SK-MEL-5 (cell line): ENCODE measurements at places on chromosomes 3 and 15. TPM values are rescaled to one million over a fixed set of nuclear protein-coding genes. Genes with fewer than 3 reads are reported as not detected.
A peak's percentile ranks its signal among the peaks of the same experiment; 100 is the strongest.

The SLC35G2 gene
- total RNA-seq = 18.5 and 22.7 TPM in 2 replicates

The GOLGA8N gene
- total RNA-seq = 0.16 and 0.29 TPM in 2 replicates

The EPHB1 gene
- 1.1 TPM in 1 of 2 replicates, not detected in the other for total RNA-seq

The MUC13 gene
- 0.03 TPM in 1 of 2 replicates, not detected in the other for total RNA-seq

The ERICH6 gene
- total RNA-seq = not detected in 2 replicates

The PRR20G gene
- total RNA-seq = not detected in 2 replicates

The GABRA5 gene
- total RNA-seq = 11.1 and 11.6 TPM in 2 replicates

DNA sequence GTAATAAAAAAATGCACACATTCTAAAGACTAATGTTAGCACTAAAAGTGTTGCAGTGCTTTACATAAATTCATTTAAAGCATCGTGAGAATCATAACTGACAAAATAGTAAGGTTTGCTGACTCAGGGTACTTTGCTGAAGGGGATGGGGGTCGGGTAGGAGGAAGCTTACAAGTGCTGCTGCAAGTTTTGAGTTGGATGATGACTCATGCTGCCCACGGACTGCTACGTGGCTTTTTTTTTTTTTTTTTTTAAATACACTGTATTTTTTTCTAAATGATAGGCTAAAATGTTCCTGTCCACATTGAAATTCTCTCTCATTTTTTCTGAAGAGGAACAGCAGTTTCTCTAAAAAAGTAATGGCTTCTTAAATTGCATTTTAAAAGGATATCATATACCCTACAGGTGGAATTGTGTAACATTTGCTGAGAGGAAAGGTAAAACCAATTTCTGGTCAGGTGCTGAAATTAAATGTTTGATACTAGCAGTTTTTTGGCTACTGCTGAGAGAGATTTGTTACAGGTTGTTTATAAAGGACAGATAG lies 2.2 kb downstream of the MAPK6 start:
- peak; percentile 76 for DNase-seq

DNA sequence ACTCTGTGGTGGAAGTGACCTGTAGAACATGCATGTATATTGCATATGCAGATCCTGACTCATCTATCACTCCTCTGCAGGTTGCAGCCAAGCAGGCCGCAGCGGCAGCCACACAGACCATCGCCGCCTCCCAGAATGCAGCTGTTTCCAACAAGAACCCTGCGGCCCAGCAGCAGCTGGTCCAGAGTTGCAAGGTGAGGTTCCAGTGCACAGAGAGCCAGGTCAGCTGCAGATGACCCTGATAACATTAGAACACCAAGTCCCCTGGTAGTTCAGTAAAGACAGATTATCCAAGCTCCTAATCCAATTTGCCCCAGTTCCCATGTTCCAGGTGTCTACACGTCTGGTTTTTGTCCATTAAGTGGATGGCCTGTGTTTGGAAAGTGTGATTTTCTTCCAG lies 325.1 kb upstream of the TPM1 start:
- no peak for DNase-seq

GRCh38 chr3:101069901-101070798 lies 76.9 kb upstream of the ABI3BP start:
- peak; percentile 72 for DNase-seq

DNA sequence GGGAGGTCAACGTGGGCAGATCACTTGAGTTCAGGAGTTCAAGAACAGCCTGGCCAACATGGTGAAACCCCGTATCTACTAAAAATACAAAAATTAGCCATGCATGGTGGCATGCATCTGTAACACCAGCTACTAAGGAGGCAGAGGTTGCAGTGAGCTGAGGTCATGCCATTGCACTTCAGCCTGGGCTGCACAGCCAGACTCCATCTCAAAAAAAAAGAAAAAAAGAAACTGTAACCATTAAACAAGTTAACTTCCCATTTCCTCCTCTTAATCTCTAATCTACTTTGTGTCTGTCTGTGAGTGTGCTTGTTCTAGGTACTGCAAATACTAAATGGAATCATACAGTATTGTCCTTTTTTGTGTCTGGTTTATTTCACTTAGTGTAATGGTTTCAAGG lies 2.7 kb downstream of the RBM6 start:
- DNase-seq = no peak

GRCh38 chr3:183477801-183478456 lies 49.5 kb upstream of the MCF2L2 start:
- no peak for DNase-seq

- DNase-seq = no peak
Observed at GRCh38 chr3:37032961-37033360, 39.6 kb downstream of the MLH1 start.

DNA sequence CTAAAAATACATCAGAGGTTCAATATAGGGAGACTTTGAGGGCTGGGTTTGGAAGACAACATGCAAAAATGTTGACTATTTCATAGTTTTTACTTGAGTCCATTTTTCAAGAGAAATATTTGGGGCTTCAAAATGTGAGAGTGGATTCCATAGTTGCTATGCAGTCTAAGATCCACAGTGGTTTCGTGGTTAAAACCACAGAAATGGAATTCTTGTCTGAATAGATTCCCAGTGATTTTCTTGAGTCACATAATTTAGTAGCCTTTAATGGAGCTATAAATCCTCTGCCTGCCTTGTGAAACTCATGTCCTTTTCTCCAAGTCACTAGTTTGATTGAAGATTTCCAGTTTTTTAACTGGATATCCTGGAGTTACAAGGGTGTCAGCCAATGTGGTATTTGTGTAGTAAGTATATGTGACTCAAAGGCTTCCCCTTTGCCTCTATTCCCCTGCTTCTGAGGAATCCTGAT lies 94.7 kb upstream of the RBMS3 start:
- DNase-seq = peak; percentile 63

- DNase-seq = no peak
Observed at GRCh38 chr15:89576417-89576773, 1.1 kb downstream of the TICRR start.

DNA sequence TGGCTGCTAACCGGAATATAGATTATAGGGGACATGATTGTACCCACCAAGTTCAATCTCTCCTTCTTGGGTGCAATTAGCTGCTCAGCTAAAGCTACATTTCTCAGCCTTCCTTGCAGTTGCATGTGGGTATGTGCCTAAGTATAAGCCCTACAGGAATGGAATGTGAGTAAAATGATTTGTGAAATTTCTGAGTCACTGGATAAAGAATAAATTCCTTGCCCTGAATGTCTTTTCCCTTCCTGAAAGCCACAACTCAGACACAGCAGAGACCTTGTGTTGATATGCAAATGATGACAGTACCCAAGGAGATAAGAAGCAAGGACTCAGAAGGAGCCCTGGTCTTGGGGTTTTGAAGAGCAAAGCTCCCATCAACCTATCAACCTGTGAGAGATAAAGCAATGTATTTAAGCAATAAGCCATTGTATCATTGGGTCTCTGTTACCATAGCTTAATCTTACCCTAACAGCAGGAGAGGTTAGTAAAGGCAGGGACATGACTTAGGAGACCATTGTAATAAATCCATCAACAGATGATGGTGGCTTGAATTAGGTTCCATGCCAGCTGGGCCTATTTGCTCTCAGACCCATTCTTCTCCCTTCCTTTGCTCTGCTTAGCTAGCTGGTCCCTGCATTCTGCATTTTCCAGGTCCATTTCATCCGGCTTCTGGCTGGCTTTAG lies 25.6 kb upstream of the ZNF280D start:
- no peak for DNase-seq

- DNase-seq = no peak
Observed at GRCh38 chr3:180306155-180306554, 269.4 kb upstream of the PEX5L start.

GRCh38 chr3:191065181-191065805 lies 133.7 kb upstream of the OSTN start:
- DNase-seq = no peak

DNA sequence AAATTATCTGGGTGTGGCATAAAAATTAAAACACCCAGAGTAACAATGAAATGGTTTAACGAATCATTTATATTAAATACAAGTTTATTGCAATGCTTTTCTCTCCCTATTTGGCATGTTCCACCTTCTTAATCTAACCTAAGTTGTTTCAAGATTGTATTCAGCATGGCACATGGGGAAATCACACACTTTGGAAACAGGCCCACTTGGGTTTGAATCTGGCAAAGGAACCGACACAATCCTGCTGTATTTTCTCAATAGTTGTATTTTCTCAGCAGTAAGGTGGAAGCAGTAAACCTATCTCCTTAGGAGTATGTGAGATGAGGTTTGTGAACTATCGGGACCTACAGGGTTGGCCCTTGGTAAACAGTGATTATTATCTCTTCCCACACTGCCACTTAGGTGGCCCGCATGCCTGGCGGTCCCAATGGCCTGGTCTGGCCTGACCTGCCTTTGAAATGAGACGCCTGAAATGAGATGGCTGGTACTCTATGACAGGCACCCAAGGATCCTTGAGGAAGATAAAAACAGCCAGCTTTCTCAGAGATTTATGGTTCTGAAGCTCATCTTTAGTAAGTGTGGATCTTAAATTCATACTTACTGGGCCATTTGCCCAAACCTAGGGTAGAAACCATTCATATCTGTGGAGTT lies 45.3 kb upstream of the VILL start:
- DNase-seq = no peak

- DNase-seq = peak; percentile 17
Observed at GRCh38 chr3:45347315-45348000, 40.9 kb upstream of the LARS2 start.

DNA sequence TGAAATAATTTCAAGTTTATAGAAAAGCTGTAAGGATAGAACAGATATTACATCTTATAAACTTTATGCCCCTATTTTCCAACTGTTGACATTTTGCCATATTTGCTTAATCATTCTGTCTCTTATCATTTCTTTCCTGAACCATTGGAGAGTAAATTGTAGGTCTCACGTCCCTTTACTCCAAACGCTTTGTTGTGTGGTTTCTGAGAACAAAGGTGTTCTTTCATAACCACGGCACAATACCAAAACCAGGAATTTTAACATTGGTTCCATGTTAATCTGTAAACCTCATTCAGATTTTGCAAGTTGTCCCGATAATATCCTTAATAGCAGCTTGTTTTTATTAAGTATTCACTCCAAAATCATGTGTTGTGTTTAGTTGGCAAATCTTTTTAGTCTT lies 134.8 kb downstream of the AKAP13 start:
- DNase-seq = peak; percentile 51

DNA sequence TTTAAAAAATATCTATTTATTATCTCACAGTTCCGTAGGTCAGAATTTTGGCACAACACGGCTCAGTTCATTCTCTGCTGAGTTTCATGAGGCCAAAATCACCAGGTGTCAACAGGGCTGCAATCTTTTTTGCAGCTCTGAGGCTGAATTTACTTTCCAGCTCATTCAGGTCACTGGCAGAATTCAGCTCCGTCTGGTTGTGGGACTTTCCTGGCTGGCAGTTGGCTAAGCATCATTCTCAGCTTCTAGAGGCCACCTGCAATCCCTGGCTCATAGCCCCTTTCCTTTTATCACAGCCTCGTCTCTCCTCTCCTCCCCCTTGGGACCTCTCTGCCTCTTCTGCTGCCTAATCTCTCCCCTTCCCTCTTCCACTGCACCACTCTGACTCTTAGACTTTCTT lies 174.0 kb upstream of the WNT5A start:
- no peak for DNase-seq
